NCI-H524 (cell line): ENCODE measurements at places on chromosomes 4 and X.

GRCh38 chr4:16721613-16722291 is 176.7 kb downstream of the LDB2 start:
- DNase-seq = no peak

- no peak for DNase-seq
These were observed 321.3 kb downstream of the ADGRL3 start for GRCh38 chr4:61521451-61521850.

DNA sequence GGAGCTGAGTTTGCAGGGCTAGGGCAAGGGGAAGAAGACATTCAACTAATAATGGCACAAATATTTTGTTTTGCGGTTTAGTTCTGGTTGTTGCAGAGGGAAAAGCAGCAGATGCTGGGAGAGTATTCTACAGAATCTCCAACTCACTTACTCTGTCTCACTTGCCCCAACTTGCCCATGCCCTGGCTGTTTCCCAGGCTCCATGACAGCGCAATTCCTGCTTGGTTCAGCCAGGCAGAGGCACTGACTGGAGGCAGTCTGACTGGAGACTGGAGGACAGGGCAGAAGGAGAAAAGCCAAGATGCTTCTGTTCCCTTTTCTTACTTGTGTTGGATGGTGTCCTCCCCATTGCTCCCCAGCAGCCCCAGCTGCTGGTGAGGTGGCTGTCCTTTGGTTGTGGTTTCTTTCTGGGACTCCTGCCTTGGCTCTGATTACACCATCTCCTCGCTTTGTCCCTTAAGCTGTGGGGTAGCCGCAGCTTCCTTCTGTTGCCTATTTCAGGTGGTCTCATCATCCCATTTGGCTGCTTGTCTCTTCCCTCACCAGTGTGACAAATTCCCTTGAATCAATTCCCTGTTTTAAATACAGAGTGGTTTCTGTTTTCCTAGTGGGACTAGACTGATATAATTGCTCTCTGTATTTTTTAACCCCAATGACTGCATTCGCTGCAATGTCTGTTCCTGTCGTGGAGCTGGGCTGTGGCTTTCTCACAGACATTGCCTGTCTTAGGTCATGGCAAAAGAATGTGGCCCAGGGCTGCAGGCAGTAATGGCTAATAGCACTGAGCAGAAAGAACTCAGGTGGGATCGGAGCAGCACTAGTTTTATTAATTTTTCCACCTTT is 24.2 kb upstream of the RASL11B start:
- no peak for DNase-seq

DNA sequence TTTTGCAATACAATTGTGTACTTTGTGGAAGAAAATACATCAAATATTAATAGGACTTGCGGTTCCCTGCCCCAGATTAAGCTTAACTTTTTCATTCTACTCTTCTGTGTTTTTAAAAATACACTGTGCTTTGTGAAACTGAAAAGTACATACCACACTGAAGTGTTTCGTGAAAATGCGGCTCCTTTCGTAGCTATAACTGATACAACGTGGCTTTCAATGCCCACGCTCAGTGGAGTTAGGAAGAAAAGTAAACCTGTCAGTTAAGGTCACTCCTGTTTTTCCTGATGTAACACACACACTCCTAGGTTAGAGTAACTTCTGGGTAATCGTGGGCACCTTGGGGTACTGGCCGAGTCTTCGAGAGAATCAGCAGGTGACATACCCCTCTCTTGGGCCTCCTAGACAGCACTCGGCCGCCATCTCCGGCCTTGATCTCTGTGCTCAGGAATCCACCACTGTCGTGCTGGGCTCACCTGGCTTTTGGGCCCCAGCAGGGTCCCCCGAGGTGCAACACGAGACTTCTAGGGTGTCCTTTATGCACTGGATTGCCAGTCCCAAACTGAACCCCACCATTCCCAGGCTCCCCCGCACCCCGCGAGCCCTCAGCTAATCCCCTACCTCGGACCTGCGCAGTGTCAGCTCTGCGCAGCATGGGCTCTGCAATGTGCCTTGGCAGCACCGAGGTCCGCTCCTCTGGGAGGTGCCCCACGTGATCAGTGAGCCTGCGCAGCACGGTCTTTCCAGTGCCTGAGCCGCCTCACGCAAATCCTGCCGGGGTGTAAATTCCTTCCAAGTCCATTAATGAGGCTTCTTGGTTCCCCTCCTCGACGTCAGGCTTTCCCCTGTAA is 162.6 kb upstream of the INTU start:
- no peak for DNase-seq

- no peak for DNase-seq
These were observed 61.3 kb downstream of the SEPTIN11 start for GRCh38 chr4:77010841-77011354.
